ENCODE measurements at places on chromosomes 12 and 14.

- DNase-seq = no peak
Observed at GRCh38 chr14:71541271-71541670, 391.0 kb upstream of the RGS6 start.

GRCh38 chr14:28382444-28383190 lies 384.0 kb upstream of the FOXG1 start:
- no peak for DNase-seq

- DNase-seq = no peak
Observed at GRCh38 chr14:92768795-92769194, 20.4 kb upstream of the LGMN start.

DNA sequence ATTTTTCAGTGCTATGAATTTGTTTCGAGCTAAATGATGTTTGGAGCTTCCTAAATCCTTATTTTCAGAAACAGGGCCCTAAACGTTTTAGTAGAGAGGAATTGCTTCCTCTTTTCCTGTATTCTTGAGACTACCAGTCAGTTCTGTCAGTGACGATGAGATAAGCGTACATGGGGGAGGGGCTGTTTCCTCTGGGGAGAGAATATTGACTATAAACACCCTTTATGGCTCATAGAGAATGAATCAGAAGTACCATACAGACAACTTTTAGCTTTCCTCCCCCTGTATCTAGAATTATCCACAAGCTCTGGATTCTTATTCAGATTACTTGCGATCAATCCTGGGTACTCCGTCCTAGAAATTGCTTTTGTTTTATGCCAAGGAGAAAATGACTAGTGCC lies 5.1 kb downstream of the TBK1 start:
- DNase-seq = no peak

GRCh38 chr12:96907671-96908422 lies 790 bp downstream of the NEDD1 start:
- DNase-seq = no peak

DNA sequence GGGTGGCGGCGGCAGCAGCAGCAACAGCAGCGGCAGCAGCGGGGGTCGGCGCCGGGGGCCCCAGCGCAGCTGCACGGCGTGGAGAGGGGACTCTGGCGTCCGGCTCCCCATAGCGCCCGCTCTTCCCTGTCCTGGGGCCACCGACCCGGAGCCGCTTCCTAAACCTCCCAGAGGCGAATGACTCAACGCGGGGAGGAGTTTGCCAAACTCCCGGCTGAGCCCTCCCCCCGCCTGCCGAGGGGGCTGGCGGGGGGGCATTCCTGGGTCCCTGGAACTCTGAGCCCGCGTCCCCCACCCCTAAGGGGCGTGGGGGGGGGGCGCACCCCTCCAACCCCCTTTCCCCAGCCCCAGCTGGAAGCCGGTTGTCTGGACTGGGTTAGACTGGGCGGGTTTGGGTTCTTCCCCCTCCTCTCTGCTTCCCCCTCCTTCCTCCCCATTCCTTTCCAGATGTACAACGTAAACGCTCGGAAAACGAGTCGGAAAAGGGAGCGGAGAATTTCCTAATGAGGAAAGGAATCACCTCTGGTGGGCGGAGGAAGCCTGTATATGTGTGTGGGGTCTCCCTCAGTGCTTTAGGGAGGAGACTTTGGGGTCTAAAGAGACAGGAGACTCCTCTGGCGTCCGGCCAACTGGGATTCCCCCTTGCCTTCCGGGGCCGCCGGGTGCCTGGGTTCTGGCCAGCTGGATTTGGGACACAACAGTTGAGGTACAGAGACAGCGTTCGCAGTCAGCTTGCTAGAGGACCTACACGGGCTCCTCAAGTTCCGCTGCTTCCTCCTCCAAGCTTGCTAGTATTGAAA lies at the start of gene ITGA5:
TSS of gene ITGA5 (minus strand) at position 179 of the 800 bp plus-strand sequence. CDS start at position 111, 68 bp downstream.
- peak; percentile 74 for DNase-seq

GRCh38 chr14:35687335-35687939 lies 121.7 kb downstream of the RALGAPA1 start:
- peak; percentile 78 for DNase-seq

GRCh38 chr12:41254004-41254914 lies 66.1 kb downstream of the PDZRN4 start:
- DNase-seq = no peak

- DNase-seq = no peak
Observed at GRCh38 chr14:99189201-99189801, 82.7 kb downstream of the BCL11B start.

DNA sequence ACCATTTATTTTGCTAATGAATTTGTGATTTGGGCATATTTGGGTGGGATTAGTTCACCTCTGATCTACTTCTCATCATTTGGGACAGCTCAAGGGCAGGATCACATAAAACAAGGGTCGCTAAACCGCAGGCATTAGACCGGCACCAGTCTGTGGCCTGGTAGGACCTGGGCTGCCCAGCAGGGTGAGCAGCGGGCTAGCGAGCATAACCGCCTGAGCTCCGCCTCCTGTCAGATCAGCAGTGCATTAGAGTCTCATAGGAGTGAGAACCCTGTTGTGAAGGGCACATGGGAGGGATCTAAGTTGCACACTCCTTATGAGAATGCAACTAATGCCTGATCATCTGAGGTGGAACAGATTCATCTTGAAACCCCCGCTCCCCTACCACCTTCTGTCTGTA lies 785.3 kb downstream of the TRHDE start:
- DNase-seq = no peak

GRCh38 chr14:75206190-75206589 lies 29.8 kb upstream of the TMED10 start:
- DNase-seq = no peak

GRCh38 chr12:5742258-5742657 lies 202.8 kb downstream of the ANO2 start:
- no peak for DNase-seq

GRCh38 chr14:75879031-75879430 lies 102.8 kb downstream of the TGFB3 start:
- DNase-seq = peak; percentile 55

- DNase-seq = peak; percentile 95
Observed at GRCh38 chr12:72346363-72346944, 74.3 kb downstream of the TRHDE start.

DNA sequence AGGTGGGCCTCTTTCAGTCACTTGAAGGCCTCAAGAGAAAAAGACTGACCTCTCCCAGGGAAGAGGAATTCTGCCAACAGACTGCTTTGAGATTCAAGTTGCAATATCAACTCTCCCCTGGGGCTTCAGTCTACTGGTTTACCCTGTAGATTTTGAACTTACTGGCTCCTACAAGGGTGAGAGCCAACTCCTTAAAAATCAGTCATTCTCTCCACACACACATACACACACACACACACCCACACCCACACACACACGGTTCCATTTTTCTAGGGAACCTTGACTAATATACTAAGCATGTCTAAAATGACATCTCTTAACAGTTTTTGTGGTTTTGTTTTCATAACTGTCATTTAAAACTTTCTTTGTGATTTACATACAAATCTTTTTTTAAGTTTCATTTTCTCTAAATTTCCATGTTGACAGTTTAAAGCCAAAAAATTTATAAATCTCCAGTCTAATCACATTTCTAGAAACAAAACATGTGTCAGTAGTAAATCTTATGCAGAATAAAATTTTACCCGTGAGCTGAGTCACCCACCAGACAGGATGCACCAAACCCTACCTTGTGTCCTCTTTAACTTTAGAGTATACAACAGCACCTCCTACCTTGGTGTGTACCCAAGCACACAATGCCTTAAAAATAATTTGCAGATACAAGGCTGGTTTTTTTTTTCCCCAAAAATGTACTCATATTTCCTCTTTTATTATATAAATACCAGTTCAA lies 394.6 kb downstream of the AEBP2 start:
- DNase-seq = no peak

GRCh38 chr12:66165141-66165540 lies 4.7 kb downstream of the TMBIM4 start:
- no peak for DNase-seq

DNA sequence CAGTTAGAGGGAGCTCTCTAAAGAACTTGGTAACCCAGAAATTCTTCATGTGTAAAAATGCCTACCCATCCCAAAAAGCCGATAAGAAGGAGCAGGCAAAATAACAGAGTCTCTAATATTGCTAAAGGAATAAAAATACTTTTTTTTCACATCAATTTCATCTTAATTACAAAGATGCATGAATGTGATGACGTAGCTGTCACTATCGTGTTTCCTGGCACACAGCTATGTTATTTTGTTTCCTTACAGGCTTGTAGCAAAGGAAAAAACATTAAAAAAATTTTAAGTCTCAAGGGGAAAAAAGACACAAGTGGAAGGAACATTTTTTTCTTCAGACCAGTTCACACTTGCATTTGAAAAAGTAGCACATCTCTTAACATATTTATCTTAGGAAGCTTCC lies 10.3 kb upstream of the LGALS3 start:
- DNase-seq = no peak

DNA sequence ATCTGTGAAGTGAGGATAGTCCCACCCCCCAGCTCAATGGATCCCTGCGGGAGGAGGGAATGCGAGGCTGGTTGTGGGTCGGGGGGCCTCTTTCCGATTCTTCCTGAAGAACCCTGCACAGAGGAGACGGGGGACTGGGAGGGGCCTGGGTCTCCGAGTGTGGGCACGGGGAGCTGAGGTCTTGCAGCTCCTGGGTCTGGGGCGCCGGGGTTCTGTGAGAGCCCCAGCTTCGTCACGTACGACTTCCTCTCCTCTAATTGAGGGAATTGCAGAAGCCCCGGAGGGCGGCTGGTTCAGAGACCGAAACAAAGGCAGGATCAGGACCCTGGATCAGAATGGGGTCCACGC lies 66.6 kb downstream of the DIO3 start:
- DNase-seq = no peak

DNA sequence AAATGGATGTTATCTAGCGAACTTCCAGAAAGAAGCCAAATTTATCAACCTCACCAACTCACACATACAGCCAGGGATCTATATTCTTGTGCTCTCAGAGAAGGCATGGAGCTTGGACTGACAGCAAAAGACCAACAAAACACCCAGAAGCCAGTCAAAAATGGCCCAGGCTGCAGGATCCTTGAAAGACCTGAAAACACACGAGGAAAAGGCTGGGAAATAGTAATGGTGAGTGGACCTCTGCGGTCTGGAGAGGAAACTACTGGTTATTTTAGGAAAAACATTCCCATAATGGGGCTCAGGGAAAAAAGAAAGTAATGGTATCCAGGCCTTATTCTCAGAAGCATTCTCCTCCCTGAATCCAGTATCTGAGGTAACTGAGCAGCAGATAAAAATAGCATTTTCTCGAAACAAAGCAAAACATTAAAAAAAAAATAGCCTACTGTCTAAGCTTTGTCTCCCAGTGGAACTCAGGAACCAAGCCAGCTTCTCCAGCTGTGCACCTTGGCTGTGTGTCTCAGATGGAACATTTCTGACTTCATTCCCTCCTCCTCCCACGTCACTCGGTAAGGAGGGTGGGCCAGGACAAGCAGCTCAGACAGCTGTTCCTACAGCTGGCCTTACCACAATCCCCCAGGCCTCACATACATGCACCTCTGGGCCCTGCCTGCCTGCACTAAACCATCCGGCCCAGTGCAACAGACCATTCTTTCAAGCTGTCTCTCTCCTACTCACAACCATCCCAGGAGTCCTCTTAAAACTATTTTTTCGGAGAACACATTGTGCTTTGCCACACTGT lies 249.9 kb downstream of the DAD1 start:
- peak; percentile 76 for DNase-seq

DNA sequence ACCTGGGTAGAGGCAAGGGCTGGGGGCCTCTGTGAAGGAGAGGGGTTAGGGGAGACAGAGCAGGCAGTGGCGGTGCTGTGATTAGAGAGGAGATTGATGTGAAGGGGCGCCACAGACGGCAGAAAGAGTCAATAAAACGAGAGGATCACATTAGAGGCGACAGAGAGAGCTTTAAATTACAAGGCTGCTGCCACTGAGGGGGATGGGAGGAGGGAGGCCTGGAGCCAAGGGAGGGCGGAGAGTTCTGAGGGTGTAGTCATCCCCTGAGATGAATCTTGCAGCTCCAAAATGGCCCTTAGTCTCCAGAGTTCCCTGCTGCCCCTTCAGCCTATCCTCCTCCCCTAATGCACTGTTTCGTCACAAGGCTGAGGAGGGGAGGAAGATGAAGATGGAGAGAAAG lies 12.8 kb downstream of the ZFHX2 start:
- peak; percentile 48 for DNase-seq

DNA sequence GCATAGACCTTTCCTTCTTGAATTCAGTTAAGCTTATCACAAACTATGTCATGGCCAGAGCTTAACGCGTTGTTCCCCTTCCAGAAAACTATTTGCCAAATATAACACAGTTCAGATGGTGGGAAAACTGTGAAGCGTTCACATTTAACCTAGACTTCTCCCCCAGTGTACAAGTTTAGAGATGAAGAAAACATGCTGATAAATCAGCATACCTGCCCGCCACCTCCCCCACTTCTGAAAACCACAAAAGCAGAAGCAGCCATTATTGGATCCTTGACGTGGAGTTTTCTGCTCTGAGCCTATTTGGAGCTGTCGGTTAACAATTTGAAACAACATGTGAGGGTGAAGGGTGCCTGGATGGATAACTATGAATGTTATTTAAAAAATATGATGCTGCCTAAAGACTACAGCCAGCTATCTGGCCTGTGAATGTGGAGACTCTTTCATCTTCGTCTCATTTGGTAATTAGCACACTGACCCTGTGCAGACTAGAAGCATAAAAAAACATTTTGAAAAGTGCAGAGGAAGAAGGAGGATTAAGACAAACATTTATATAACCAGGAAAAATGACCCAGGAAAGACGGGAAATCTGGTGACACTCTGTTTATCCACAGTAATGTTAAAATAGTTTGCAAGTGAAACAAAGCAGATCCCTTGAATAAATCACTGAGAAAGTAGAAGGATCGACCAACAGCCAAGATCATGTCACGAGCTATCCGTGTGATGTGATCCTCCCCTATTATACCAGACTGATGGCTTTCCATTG lies 408.2 kb downstream of the AEBP2 start:
- peak; percentile 39 for DNase-seq

DNA sequence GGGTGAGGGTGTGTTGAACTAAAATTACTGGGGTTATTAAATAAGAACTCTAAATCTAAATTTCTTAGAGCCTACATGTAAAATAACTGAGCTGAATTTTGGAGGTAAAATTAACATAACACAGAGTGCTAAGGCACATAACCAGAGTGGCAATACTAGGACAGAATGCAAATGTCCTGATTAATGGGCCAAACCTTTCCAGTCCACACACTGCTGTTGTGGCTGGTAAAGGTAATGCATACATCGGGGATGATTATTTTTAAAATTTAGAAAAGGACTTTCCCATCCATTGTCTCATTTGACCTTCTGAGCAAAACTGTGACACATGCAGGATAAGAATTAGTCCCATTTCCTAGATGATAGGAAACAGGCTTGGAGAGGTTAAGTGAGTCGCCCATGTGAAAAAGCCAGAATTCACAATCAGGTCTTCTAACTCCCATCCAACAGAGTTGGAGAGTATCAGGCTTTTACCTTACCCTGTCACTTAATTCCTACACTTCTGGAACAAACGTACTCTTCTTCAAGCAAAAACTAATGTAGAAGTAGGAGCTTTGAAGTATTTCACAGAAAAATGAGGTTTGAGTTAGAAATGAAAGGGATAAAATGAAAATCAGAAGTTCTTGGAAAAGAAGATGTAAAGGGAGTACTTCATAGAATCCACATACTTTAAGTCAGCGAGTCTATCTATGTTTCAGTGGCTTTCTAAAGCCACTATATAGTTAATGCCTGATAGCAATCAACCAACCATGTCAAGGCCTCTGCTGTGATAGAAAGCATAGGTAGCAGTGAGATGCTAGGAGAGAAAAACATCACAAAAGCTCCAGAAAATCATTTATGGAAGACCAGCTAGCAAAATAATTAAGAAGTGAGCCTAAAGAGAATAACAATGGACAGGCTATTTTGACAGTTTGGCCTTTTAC lies 334.9 kb upstream of the DIO2 start:
- DNase-seq = no peak

GRCh38 chr12:101302741-101303140 lies 22.8 kb downstream of the UTP20 start:
- no peak for DNase-seq

Measured in eye (tissue), 1 donor.